ENCODE measurements at places on chromosomes 1 and 21.

DNA sequence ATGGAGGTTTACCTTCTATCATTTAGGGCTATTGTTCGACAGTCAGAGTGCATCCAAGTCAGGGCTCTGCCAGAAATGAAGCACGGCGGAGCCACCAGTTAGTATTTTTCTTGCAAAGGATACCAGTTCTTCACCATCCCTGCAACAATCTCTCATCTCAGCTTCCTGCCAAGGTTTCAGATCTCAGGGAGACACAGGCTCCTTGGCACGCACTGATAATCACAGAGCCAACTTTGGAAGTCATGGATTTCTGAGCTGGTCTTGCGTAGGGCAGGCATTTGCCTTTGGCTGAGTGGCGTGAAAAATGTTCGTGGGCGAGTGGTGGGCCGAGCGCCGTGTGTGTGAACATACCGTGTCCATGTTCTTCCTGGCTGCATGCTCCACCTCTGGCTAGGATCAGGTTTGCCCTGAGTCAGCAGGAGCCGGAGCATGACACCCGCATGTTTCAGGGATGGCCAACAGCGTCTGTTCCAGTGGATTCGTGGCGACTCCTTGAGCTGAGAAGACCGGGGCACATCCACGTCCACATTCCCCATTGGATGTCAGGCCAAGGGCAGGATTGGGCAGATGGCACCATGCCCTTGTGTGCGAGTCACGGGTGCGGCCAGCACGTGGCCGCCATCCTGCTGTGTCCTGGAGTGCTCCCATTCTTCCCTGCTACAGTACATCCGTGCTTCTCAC, 118.5 kb upstream of the C1orf174 start:
- no peak for DNase-seq

- DNase-seq, result peak; percentile 61
Measured at GRCh38 chr1:55337801-55338447, 122.8 kb upstream of the USP24 start.

DNA sequence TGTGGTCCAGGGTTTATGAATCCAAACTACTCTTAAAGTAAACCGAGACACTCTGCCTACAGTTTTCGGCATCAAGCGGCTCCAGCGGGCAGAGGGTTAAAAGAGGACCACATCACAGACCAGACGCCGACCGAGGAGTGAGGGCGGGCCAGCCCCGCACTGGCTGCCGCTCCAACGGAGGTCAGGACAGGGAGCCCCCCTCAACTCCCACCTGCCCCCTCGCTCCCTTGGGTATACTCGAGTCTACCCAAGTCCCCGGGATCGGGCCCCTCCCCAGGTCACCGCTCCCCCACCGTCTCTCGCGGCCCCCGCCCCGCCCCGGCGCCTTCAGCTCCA, 312 bp downstream of the ARNT start:
- DNase-seq, result no peak

- DNase-seq, result no peak
Measured at GRCh38 chr1:113870778-113871177, 734 bp downstream of the PTPN22 start.

- peak; percentile 66 for DNase-seq
Measured at GRCh38 chr1:200029035-200029821, 1.7 kb downstream of the NR5A2 start.

- DNase-seq, result no peak
Measured at GRCh38 chr1:87888446-87888845, 559.8 kb downstream of the LMO4 start.

DNA sequence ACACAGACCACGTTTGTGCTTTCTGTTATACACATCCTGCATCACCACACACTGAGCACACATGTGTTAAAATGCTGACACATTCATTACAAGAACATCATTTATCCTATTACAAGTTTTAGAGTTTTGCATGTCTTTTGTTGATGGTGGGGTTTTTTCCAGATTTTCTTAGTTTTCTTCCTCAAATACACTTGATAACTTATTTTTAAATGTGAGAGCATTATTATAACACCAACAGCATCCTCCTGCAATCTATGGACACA, 67.3 kb downstream of the TGFBR3 start:
- no peak for DNase-seq

Measured in H9 (cell line).